Activated T-helper 2 cell treated with anti-CD3 and anti-CD28 coated beads, Interferon-gamma antibody, Interleukin-2, Interleukin-4, amounts not matched to agents 10 μg/mL and 5 μg/mL and 100 μg/mL, durations not matched to agents 14 hours and 24 hours and 36 hours (primary cell): ENCODE measurements at places on chromosomes 6 and 20. TPM values are rescaled to one million over a fixed set of nuclear protein-coding genes. Genes with fewer than 3 reads are reported as not detected.

DNA sequence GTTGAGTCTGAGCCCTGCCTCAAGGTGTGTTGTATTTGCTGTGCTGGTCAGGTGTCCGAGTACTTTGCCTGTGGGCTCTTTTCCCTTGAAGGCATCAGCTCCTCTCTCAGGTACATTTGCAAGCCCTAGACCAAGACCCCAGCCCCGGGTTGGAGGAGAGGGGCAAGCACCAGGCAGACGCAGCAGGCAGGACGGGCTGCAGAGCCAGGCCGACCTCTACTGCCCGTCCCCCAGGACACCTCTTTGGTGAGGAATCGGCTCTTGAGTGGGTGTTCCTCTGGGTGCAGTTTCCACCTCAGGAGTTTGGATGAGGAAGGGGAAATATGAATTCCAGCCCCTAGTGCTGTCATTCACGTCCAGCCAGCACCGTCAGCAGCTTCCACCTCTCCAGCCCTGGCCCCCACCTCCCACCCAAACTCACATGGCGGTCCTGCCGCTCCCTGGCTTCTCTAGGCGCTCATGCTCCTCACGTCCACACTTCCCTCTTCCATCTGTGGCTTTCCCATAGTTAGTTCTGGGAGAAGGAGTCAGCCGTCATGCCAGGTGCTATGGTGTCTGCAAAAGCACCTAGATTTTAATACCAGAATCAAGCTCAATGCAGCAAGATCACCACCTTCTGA, 183.9 kb downstream of the DLL1 start:
- DNase-seq: no peak

DNA sequence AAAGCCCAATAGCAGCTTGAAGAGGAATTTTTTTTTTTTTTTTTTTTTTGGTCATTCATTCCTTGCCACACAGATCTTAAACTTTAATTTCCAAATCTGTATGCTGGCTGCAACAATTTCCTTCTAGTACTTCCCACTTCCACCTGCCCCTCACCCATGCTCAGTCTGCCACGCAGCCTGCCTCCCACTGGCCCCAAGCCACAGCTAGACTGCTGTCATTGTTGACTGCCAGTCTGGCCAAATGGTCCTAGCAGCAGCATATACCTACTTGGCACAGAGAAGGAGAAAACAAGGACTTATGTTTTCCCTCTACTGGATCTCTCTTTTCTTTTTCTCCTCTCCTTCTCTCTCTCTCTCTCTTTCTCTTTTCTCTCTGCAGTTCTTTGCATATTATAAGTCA, 118.3 kb upstream of the HEY2 start:
- no peak for DNase-seq

DNA sequence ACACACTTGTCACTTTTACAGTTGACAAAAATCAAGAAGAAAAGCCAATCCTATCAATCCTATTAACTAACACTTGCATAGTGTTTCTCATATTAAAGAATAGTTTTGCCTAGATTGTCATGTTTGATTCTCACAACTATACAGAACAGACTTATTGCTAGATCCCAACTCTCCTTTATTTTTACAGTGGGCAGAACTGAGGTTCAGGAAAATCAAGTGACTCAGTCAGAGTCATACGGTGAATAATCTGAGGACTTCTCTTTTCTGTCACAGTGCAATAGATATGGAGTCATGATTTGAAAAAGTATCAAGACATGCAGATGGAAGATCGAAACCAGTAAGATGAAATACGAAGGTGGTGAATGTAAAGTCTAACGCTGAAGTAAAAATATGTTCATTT, 195.1 kb upstream of the CITED2 start:
- DNase-seq: no peak

- no peak for DNase-seq
Observed at GRCh38 chr20:1802385-1803060, 92.7 kb upstream of the SIRPA start.

DNA sequence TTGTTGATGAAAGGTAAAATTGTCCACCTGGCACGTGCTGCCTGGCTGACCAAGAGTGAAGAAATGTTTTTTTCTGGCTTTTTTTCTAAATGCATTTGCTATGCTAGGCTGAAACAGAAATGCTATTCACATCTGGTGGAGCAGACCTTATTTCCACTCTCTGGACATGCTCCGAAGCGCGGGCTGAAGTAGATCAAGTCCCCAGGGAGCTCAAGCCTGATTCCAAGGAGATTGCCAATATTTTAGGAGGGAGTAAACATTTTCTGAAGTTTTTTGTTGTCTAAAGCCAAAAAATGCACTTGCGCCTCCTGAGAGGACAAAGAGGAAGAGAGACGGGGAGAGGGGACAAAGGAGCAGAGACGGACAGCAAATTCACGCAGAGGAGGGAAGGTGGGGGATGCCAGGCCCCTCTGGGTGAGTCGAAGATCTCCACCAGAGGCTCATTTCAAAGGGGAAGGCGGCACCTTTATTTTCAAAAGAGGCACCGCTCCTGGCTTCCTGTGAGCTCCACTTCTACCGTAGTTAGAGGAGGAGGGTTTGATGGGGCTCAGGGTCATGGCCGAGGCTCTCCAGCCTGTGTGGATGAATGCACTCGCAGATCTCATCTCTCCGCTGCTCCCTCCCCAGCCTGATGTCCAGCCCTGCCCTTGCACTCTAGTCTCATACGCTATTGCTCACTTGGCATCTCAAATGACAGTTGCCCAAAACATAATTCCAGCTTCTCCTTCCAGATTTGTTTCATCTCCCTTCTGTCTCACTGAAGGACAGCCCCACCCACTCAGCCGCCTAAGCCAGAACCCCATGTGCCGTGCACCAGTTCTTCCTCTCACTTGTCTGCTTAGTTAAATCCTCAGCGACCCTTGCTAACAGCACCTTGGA, 23.1 kb upstream of the SMOC2 start:
- no peak for DNase-seq

DNA sequence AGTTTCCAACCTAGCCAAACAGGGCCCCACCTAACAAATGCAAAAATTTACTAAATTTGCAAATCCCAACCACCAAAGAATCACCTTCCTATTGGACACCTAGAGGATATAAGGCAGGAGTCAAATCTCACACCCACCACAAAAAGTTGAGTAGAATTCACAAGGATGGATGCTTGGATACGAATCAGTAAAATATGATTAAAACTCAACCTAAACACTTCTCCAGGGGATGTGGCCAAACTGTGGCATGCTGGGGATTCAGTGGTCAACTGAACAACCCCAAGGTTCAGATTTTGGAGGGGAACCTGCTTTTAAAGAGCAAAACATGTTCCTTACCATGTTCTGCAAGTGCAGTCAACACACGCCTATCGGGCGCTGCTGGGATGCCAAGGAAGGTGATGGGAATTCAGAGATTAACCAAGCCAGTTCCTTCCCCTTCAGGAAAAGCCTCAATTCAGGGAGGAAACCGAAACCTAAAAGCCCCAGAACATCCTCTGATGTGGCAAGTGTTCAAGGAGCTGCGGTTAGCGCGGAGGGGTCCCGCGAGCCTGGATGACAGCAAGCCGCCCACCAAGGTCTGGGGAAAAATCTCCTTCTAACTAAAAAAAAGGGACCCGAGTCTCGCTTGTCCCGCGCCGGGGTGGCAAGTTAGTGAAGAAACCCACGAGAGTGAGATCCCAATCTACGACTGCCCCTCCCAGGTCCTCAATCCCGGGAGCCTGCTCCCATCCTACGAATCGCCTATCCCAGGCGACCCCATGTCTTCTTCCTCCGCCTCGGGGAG, 902 bp downstream of the SAMHD1 start:
- DNase-seq: peak; percentile 31

DNA sequence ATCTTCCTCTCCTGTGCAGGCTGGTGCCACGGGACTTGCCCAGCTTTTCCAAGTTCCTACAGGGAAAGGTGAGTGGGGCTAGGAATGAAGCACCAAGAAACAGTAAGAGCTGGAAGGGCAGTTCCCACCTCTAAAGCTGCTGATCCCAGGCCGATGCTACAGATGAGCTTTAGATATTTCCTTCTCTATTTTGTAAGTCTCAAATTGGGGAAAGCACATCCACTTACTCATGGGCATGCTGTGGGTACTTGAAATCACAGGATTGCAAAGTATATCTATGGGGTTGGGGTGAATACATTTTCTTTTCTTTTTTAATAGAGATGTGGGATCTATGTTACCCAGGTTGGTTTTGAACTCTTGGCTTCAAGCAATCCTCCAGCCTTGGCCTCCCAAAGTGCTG, 3.1 kb downstream of the ZBTB2 start:
- DNase-seq: no peak

- no peak for DNase-seq
Observed at GRCh38 chr20:46694484-46694883, 5.2 kb upstream of the TP53RK start.

- DNase-seq: no peak
Observed at GRCh38 chr6:139369568-139370282, 4.7 kb downstream of the CITED2 start.

- no peak for DNase-seq
Observed at GRCh38 chr20:9225879-9226278, 157.0 kb downstream of the PLCB4 start.

DNA sequence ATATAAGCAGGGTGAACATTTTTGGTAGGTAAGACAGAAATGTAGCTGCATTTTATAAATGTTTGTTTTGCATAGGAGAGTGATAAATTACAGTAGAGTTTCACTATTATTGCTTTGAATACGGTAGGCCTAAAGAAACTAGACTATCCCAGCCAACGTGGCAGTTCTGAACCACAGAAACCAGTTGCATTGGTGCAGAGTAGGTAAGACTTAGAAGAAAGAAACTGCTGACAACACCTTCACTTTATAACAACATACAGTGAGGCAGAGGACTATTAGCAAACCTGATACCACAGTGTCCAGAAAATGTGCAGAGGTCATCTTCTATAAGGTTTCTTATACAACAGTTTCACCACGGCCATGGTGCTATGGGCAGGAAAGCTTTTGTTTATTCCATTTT, 566.1 kb downstream of the KIF16B start:
- DNase-seq: no peak

GRCh38 chr6:18561037-18561750, 174.0 kb downstream of the RNF144B start:
- DNase-seq: no peak

BPI gene
- not detected in 2 replicates for total RNA-seq

SLA2 gene
- 54.9 and 56.5 TPM in 2 replicates for total RNA-seq

GPSM3 gene
- 84.2 and 90.7 TPM in 2 replicates for total RNA-seq

RIPPLY2 gene
- total RNA-seq: not detected in 2 replicates

ZNF311 gene
- total RNA-seq: 0.59 and 0.87 TPM in 2 replicates

CYP39A1 gene
- not detected in 2 replicates for total RNA-seq

OPRM1 gene
- not detected in 2 replicates for total RNA-seq

COL12A1 gene
- 0.07 TPM in 1 of 2 replicates, not detected in the other for total RNA-seq

WFDC12 gene
- total RNA-seq: not detected in 2 replicates
